ENCODE measurements at places on chromosomes 5 and 9. TPM values are rescaled to one million over a fixed set of nuclear protein-coding genes. Genes with fewer than 3 reads are reported as not detected.

The PCDHA9 gene
- total RNA-seq, result not detected

The FOXD4L3 gene
- total RNA-seq, result 0.29 TPM

The ASB6 gene
- total RNA-seq, result 27.9 TPM

The RXRA gene
- 1.5 TPM for total RNA-seq

The HK3 gene
- total RNA-seq, result 0.32 TPM

The BTNL9 gene
- not detected for total RNA-seq

The SLC34A3 gene
- not detected for total RNA-seq

The FGF18 gene
- total RNA-seq, result 0.12 TPM

The SLC27A6 gene
- not detected for total RNA-seq

The SH3RF2 gene
- total RNA-seq, result 0.34 TPM

The SLC25A2 gene
- total RNA-seq, result 0.56 TPM

The LRRC70 gene
- total RNA-seq, result 0.63 TPM

The MLANA gene
- total RNA-seq, result not detected

The PCDHGA4 gene
- total RNA-seq, result 0.74 TPM

The BAAT gene
- total RNA-seq, result not detected

The FOXD4 gene
- total RNA-seq, result 0.20 TPM

Data from T-helper 1 cell treated with Interleukin-12 subunit alpha and Interleukin-12 subunit beta and Interleukin-4 antibody, amounts not matched to agents 30 ng/mL and 1 ng/mL, for 36 hours (primary cell).